ENCODE measurements at places on chromosomes 6 and 20.

GRCh38 chr20:33009214-33010132 is 2.0 kb downstream of the BPIFB2 start:
- DNase-seq = no peak

DNA sequence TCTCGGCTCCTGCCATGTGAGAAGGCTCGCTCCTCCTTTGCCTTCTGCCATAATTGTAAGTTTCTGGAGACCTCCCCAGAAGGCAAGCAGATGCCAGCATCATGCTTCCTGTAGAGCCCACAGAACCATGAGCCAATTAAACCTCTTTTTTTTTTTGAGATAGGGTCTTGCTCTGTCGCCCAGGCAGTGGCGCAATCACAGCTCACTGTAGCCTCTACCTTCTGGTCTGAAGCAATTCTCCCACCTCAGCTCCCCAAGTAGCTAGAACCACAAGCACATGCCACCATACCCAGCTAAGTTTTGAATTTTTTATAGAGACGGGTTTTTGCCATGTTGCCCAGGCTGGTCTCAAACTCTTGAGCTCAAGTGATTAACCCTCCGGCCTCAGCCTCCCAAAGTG is 28.6 kb downstream of the RING1 start:
- DNase-seq = no peak

DNA sequence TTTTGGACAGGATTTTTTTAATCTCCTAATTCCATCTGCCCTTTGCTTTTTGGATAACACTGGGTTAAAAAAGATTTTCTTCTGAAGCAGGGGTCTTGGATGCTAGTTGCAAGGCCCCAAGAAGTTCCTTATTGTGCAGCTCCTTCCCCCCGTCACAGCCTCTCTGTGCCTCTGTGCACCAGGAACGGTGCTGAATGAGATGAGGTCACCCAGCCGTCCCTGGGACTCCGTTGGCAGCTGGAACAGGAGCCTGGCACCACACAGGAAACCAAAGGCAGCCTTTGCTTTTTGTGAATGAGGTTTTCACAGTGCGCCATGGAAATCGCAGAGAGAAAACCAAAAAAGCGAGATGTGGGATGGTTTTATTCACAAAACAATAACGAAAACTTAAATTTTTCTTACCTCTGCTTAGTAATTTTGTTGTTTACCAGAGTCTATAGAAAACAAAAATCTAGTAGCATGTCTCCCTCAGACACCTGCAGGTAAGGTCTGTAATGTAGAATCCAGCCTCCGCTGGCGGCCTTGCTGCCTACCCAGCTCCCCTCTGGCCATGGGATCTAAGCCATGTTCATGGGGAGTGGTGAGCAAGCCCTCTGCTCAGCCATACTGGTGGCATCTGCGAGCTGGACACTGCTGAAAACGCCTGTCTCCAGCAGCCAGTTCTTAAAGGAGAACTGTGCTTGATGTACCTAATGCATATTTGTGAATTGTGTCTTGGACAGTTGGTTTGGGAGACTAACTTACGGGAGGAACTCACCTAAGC is 40.4 kb upstream of the SYNJ2 start:
- DNase-seq = peak; percentile 79

- no peak for DNase-seq
These were observed 209.1 kb downstream of the SYNDIG1 start for GRCh38 chr20:24678351-24679106.

- no peak for DNase-seq
These were observed 100.9 kb downstream of the SPTLC3 start for GRCh38 chr20:13109658-13110057.

- no peak for DNase-seq
These were observed 17.0 kb upstream of the ARG1 start for GRCh38 chr6:131555992-131556391.

- DNase-seq = no peak
These were observed 154.6 kb downstream of the ZDHHC14 start for GRCh38 chr6:157535340-157536222.
